ENCODE measurements at places on chromosomes 11 and 22.

DNA sequence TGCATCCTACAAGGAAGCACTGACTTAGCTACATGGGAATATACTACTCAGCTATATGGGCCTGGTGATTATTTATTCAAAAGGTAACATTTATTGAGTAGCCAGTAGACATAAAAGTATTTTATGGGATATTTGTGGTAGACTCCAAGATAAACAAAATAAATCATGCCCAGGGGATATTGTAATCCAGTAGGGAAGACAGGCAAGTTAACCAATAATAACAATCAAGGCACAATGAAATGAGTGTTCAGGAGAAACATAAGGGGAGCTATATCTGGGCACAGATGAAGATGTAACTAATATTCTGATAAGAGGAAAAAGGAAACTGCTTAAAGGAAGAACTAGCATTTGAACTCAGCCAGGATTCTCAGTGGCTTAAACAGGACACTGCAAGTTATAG, 161.4 kb upstream of the MTNR1B start:
- DNase-seq, result no peak

- DNase-seq, result no peak
Measured at GRCh38 chr11:87398931-87399330, 361.2 kb downstream of the TMEM135 start.

- peak; percentile 22 for DNase-seq
Measured at GRCh38 chr22:18156878-18157713, 7.1 kb downstream of the USP18 start.

- DNase-seq, result no peak
Measured at GRCh38 chr11:1139441-1140083, 18.2 kb upstream of the MUC5AC start.

DNA sequence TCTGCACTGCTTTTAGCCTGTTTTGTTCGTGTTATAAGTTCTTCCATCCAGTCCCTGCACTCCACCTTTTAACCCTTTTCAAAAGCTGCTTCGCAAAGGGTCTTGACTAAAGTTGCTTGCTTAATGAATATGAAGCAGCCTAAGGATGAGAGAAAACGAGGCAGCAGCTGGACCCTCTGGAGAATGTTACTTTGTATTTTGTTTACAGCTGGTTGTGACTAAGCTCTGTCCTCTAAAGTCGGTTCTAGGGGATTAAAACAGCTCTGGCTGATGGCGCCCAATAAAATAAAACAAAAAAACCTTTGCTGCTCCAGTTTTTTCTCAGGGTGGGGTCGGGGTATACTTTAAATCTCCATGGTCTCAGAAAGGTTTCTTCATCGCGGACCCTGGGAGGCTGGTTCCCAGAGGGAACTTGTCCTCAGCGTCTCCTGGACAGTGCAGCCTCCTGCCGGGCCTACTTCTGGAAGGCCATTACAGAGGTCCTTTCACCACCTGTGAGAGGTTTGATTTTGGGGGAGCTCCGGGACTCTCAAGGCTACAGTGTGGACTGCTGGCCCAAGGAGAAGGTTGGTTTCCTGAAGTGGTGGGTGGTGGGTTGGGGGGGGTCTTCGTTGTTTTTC, 836 bp upstream of the RBM4 start:
- no peak for DNase-seq

- DNase-seq, result no peak
Measured at GRCh38 chr11:44033856-44034255, 13.9 kb upstream of the ACCSL start.

- DNase-seq, result no peak
Measured at GRCh38 chr22:26325641-26326040, 103.4 kb upstream of the ASPHD2 start.

DNA sequence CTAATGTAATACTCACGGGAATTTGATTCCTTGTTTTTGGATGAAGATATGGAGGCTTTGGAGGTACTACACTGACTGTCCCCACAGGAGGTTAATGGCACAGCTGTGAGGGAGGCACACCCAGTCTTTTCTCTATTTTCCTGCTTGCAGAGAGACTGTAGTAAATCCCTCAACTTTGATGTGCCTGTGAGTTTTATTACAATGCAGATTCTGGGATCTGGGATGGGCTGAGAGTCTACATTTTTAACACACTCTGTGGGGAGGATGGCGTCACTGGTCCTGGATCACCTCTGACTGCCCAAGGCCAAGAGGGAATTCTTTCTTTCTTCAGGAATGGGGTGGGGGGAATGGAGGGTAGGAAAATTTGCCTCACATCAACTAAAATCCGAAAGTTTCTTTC, 80.2 kb upstream of the NTM start:
- no peak for DNase-seq

- DNase-seq, result no peak
Measured at GRCh38 chr22:28413612-28414399, 265.8 kb downstream of the TTC28 start.

- DNase-seq, result no peak
Measured at GRCh38 chr11:119854521-119854920, 125.5 kb upstream of the NECTIN1 start.

All from T-helper 9 cell (primary cell).